Kidney epithelial cell (primary cell): ENCODE measurements at places on chromosomes 2 and 18.

DNA sequence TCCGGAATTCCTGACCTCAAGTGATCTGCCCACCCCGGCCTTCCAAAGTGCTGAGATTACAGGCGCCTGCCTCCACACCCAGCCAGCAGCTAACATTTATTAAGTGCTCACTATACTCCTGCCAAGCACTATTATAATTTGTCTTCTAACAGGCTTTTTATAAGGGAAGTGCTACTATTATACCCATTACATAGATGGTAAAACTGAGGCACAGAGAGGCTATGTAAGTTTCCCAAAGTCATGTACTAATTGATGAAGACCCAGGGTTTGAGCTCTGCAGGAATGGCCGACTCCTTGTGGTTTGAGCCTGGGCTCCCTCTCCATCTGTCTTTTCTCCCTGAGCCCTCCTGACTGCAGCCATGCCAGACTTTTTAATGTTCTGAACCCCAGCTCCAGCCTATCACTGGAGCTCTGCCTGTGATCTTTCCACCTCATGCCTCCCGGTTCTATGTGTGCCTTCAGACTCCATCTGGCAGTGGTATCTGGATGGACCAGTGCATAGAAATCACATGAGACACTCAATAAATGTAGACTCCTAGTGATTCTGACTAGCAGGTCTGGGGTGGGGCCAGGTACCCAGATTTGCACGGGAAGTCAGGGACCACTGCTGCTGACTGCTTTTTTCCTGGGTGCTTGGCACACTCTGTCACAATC lies 197.1 kb downstream of the NEDD4L start:
- DNase-seq = no peak

- peak; percentile 82 for DNase-seq
These were observed 58.5 kb upstream of the MSH6 start for GRCh38 chr2:47724221-47724981.

DNA sequence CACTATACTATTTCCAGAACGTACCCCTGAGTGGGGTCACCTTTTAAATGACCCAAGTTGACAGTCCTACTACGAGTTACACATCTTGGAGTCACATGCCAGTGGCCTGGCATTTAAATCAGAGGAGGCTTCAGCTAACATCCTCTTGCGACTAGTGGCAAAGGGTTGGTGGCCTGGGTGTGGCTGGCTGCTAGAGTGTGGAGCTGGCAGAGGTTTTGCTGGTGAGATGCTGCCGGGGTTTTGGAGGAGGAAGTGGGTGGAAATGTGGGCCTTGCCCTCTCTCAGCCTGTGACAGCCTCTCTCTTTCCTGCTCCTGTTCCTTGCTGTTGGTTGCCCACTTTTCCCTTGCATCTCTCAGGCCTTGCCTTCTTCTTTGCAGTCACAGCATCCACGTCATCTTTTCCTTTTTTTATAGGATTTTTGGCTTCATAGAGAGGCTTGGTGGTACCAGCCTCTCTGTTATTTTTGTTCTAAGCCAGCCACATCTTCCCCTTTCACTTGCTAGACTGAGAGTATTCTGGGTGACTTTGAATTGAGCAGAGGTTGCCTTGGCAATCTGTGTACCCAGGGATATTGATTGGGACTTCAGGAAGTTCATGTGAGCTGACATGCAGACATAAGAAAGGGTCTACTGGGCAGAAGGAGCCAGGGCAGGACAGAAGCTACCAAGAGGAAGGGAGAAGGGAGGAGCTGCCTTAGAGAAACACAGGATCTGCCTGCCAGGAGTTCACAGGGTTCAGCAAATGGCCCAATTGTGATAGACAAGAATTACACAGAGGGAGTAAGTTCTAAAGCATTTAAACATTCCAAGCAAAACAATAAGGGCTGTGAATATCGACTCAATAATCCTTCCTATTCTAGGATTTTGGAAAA lies 55.4 kb downstream of the CDC42EP3 start:
- DNase-seq = no peak

DNA sequence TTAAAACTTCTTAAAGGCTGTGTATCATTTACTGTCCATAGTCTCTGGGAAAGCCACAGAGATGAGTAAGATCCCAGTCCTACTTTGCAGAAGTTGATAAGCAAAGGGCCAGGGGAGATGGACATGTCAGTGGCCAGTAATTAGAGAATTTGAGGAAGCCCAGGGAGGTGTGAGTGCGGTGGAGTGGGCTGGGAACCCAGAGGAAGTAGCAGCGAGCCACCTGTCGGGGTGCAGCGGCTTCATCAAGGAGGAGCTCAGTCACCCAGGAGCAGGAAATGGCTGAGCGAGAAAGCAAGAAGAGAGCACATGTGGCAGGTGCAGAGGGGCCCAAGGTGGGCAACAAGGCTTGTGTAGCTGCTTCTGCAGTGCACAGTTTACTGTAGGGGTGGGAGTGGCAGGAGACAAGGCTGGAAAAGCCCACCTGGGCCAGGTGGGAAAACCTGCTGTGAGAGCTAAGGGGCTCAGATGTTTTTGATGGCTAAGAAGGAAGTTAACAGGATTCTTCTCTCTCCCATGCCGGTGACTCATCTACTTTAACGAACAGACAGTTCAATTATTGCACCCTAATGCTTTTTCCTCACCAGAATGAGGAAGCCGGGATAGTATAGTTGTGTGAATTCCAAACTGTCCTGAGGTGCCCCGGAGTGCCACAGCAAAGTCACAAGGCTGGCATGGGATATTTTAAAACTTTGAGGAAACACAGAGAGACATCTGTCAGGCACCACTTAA lies 34.8 kb upstream of the MGAT5 start:
- DNase-seq = no peak

DNA sequence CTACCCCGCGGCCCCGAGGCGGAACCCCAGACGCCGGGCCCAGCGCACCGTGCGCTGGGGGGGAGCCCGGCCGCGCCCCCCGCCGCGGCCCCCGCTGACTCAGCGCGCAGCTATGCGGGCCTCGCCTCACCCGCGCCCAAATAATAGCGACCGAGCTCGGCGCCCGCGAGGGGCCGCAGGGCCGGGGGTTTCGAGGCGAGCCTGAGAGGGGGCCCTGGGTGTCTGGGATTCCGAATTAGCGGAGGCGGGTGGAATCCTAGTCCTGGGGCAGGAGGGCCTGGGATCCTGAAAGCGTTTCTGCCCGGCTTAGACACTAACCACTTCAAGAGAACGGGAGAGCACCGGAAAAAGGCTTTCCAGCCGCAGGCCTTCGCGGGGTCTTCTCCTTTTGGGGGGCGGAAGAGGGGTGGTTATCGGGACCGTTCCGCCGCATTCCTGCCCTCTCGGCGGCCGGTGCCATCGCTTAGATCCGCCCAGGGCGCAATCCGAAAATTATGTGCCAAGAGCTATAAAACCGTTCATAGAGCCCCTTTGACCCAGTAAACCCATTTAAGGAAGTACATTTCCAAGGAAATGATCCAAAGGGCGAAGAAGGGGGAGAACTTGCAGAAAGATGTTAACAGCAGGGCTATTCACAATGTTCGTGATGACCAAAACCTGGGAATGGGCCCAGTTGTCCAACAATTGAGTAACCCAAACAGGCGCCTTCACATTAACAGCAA lies 681 bp upstream of the ROCK2 start:
- DNase-seq = no peak

GRCh38 chr18:76401498-76401897 lies 93.5 kb downstream of the ZNF516 start:
- no peak for DNase-seq

- DNase-seq = no peak
These were observed 2.0 kb upstream of the HK2 start for GRCh38 chr2:74831693-74832530.

DNA sequence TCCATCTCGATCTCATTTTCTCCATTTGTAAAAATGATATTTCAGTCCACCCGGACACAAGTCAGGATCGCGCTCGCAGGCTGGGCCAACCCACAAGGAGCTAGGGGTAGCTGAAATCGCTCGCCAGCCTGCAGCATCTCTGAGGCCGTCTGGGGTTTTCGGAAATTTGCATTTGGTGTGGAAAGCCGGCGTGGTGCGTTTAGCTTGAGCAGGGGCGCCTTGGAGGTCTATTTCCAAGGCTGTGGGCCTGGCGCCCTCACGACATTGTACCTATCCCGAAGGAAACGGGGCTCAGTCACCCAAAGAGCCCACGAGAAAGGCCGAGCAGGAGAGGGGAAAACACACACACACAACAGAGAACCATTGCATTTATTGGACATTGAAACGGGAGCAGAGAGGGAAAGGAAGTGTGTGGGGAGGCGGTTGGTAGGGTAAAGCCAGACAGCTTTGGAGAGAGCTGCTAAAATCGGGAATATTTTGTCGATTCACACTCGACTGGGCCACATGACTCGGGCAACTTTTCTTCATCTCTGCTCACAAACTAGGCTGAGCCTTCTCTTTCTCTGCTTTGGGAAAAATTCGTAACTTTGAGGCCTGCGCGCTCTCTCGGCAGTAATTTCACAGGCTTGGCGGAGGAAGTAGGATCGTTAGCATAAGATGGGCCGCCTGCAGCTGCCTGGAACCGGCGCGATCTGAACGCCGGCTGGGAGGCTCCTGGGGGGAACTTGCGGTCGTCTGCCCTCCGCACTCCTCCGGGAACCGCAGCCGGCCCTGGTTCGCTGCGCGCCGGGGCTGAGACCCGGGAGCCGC lies 1.1 kb upstream of the HOXD8 start:
- no peak for DNase-seq

DNA sequence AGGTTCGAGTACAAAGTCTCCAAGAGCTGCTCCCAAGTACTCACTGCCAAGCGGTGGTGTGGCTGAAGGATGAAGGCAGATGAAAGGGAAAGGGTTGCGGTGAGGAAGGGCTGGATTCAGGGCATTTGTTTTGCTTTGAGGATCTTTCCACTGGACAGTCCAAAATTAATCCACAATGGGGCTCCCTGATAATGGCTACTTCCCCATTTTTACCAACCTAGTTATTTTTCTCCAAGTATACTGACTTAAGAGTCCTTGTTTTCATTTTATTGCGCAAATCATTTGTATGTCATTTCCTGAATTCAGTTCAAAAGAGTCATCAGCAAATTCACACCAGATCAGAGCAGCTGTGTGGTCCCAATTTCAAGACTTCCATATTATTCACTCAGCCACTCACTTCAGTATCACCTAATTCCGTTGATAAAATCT lies 464 bp upstream of the SESTD1 start:
- DNase-seq = no peak

DNA sequence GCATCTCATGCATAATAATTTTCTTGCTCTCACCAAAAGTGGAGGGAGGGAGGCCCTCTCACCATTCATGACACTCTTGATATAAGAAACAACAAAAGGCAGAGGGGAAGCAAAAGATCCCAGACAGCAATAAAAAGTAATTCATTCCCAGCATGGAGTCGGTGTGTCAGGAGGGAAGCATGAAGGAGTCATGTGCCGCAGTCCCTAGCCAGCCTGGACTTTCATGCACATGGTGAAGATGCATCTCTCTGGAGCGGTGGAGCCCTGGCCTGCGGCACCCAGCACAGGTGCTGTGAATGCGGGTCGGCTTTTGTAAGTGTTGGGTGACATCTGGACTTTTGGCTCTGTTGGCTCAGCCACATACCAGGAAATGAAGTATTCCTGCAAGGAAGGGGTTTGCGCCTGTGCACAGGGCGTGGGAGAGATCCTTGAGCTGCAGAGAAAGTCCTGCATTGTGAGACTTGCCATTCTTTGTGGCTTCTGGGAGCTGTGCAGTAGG lies 119.4 kb downstream of the COPS8 start:
- DNase-seq = no peak

- no peak for DNase-seq
These were observed 61.6 kb downstream of the POLR1A start for GRCh38 chr2:86044045-86044444.

GRCh38 chr2:219709331-219709761 lies 81.9 kb downstream of the SLC4A3 start:
- DNase-seq = no peak

DNA sequence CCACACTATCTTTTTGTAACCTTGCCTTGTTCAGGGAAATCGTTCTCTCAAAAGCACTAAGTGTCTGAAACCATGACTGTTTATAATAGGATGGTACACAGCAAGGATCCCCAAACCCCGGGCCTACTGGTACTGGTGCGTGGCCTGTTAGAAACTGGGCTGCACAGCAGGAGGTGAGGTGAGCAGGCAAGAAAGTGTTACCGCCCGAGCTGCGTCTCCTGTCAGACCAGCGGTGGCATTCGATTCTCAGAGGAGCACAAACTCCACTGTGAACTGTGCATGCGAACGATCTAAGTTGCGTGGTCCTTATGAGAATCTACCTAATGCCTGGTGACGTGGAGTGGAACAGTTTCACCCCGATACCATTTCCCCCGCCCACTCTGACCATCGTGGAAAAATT lies 81.8 kb upstream of the KCNJ3 start:
- no peak for DNase-seq

- peak; percentile 5 for DNase-seq
These were observed 199.2 kb upstream of the NT5C1B start for GRCh38 chr2:18788592-18788991.

GRCh38 chr18:79384151-79384807 lies 11.5 kb upstream of the NFATC1 start:
- DNase-seq = no peak

GRCh38 chr2:38146907-38147307 lies 71.0 kb upstream of the CYP1B1 start:
- peak; percentile 96 for DNase-seq

DNA sequence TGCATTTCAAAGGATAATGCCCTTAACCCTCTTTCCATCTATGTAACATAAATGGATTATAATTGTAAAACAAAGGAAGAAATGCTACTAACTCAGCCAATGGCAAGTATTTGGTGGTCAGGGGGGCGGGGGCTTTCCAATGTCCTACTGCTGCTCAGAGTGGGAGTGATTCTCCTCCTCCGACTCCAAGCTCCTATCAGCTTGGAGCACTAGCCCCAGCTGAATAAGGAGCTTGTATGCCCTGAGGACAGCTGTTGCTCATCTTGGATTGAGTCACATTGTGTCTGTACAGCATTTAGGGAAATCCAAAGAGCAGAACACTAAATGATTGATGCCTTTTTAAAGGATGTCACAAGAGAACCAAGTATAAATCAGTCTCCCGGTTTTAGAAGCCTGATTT lies 105.6 kb upstream of the ZNF521 start:
- DNase-seq = no peak

DNA sequence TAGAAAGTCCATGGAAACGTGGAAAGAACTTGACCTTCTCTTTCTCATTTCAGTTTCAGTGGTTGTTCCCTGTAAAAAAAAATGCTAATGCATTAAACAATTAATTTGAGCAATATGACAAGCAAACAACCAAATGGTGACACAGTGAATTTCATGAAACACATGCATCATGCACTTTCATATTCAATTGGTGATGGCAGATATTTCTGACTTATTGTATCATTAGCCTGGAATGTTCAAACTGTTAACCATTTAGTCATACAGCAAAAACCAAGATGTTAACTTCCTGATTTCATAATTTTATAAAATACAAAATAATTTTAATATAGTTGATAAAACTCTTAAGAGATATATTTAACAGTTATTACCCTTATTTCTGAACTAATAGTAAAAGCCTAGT lies 85.5 kb downstream of the SCN1A start:
- DNase-seq = no peak

- DNase-seq = no peak
These were observed 675 bp upstream of the SPIRE1 start for GRCh38 chr18:12658426-12659138.

GRCh38 chr2:70477441-70477844 lies 76.2 kb downstream of the TGFA start:
- DNase-seq = no peak

- no peak for DNase-seq
These were observed 2.5 kb downstream of the SP100 start for GRCh38 chr2:230418341-230419016.
